ENCODE measurements at places on chromosomes 6 and 20.
A peak's percentile ranks its signal among the peaks of the same experiment; 100 is the strongest.

DNA sequence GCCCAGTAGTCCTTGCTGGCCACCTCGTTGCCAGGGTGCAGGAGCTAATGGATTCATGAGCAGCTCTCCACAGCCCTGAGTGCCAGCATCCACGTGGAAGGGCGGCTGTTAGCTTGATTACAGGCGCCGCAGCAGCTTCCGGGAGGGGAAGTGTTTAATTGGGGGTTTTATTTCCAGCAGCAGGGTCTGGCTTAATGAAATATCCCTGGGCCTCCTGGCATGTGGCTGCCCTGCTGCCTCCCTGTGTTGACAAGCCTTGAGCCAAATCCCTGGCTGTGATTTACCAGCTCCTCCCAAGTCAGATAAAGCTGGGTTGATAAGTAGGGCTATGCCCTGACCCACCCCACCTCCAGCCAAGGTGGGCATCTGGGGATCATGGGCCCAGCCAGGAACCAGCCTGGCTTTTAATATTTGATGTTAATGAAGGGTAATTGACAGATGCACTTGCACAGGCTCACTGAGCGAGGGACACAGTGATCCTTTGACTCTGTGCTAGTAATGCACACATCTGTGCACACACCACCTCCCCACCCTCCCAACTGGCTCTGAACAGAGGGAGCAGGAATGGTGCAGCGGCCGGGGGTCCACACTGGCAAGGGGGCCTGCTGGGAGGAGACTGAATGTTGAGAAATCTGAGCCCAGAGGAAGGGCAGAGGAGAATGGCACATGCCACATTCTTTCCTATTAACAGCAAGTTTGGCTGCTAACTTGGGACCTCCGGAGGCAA, 13.6 kb downstream of the GLP1R start:
- DNase-seq = no peak

DNA sequence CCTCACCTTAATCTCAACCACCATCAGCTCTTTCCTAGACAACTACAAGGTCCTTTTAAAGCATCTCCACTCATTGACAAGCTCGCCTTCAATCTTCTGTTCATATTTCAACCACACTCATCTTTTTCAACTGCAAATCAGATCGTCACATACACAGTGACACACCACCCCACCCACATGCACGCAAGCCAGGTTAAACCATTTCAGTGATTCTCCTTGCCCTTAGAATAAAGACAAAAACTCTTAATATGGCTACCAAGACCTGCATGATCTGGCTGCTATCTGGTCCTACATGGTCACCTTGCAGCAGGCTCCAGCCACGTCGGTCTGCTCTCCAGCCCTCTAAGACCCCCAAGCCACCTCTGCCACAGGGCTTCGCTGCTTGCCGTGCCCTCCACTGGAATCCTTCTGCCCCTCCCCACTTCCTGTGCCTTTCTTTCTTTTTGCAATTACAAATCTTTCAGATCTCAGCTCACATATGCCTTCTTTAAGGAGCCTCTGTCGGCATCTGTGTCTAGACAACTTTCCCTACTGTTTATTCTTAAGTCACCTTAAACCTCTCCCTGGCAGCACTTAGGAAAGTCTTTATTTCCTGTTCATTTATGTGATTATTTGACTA, 507.3 kb upstream of the ARID1B start:
- no peak for DNase-seq

DNA sequence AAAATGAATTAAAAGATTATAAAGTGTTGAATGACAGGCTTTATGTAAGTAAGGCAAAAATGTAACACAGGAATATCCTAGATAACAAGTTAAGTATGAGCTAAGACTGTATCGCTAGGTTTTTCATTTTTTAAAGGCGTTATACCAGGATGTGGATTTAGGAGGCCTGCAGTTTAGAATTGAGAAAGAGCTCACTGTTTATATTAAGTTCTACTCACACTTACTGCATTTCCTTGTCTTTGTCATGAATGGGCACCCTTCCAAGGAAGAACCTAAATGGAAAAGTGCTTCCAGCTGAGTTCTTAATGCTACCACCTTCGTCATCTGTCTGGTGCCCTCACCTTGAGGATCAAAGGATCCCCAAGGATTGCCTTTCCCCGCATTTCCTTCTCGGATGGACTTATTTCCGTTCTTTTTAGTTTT, 148.7 kb downstream of the SOX4 start:
- DNase-seq = no peak

- no peak for DNase-seq
These were observed 23.9 kb downstream of the ARMC2 start for GRCh38 chr6:108872141-108872557.

- DNase-seq = no peak
These were observed 19.2 kb upstream of the PLEKHG1 start for GRCh38 chr6:150580489-150580888.

- DNase-seq = no peak
These were observed 76.9 kb downstream of the NCOA3 start for GRCh38 chr20:47578543-47578942.

- DNase-seq = no peak
These were observed 731 bp downstream of the MAK start for GRCh38 chr6:10837622-10837994.

GRCh38 chr6:105596284-105596755, 193.4 kb upstream of the PREP start:
- peak; percentile 99 for DNase-seq

DNA sequence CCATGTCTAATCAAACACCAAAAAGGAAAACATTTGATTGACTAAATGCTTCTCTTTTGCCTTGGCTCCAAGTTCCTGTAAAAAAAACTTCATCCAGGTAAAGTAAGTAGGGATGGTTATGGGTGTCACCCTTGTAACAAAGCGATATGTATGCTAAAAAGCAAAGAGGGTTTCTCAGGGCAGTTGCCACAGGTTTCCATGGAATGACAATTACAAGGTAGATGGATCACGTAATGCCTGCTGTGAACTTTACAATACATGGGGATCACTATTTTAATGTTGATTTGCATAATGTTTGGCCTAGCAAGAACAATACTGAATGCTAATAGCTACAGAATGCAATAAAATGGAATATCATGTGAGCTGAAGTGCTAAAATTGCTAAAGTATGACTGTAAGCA, 2.9 kb upstream of the BMP2 start:
- DNase-seq = no peak

DNA sequence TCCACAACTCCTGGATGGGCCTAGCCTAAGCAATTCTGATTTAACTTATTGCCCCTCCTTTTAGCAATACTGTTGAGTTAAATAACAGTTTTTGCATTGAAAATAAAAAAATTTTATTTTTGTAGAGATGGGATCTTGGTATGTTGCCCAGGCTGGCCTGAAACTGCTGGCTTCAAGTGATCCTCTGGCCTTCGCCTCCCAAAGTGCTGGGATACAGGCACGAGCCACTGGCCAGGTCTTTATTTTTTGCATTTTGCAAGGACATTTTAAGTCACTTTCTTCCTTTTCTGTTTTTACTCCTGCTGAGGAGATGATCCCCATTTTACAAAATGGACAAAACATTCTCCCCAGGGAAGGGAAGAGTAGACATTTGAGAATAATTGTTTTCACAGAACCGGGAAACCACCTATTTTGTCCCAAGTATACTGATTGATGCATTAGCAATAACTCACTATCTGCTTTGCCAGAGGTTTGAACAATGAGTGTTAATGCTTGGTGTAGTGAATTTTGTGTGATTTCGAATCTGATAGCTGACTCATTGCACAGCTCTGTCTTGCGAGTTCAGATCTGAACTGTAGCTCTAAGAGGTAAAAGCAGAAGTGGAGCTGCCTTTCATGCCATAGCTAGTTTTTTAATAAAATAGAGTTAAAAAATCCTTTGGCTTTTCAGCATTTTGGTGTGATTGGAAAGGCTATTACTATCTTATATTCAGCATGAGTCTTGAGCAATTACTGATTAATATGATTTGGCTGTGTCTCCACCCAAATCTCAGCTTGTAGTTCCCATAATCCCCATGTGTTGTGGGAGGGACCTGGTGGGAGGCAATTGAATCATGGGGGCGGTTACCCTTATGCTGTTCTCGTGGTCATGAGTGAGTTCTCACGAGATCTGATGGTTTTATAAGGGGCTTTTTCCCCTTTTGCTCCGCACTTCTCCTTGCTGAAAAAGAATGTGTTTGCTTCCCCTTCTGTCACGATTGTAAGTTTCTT, 20.9 kb downstream of the IGF2R start:
- DNase-seq = no peak

DNA sequence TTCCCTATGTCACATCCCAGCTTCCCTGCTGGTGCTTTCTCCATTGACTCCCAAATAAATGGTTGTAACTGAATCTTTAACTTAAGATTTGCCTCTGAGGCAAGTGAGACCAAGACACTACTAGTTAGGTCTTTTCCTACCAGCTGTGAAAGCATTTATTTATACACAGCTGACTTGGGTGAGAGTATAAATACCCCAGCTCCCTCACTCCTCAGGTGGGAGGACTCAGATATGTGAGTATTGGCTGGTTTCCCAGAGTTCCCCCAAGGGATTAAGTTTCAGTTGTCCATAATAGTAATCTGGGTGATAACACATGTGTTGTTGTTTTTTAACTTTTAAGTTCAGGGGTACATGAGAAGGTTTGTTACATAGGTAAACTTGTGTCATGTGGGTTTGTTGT, 49.8 kb downstream of the CFAP61 start:
- no peak for DNase-seq

DNA sequence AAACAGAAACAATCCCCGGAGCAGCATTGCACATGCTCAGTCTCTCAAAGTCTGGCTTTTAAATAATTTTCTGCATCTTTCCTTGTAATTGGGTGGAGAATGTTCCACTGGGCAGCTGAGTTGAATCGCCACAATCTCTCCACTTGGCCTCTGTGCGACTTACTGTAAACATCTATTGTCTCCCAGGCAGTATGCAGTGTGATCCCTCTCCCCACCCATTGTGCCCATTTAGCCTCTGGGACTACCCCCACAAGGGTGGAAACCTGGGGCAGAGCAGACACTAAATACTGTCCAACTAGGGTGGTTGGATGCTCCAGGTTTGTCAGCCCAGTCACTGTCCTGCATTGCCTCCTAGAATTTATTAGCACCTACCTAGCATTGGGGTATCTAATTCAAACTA, 96.2 kb downstream of the JARID2 start:
- no peak for DNase-seq

GRCh38 chr6:53752856-53753255, 41.9 kb upstream of the LRRC1 start:
- DNase-seq = peak; percentile 26

DNA sequence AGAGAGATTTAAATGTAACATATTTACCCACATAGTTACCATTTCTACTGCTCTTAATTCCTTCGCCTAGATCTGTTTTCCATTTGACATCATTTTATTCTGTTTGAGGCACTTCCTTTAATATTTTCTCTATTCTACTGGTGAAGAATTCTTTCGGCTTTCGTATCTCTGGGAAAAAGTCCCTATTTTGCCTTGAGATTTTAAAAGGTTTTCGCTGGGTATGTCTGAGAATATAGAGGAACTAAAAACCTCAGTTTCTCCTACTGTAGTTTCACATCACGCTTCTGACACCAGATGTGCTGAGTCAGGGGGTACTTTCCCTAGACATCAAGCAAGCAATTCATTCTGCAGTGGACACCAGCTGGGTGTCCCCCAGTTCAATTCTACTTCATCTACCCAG, 61.7 kb downstream of the E2F3 start:
- no peak for DNase-seq
